ENCODE measurements at places on chromosomes 1 and 21.

- DNase-seq = no peak
These were observed 4.9 kb downstream of the AHDC1 start for GRCh38 chr1:27598902-27599528.

DNA sequence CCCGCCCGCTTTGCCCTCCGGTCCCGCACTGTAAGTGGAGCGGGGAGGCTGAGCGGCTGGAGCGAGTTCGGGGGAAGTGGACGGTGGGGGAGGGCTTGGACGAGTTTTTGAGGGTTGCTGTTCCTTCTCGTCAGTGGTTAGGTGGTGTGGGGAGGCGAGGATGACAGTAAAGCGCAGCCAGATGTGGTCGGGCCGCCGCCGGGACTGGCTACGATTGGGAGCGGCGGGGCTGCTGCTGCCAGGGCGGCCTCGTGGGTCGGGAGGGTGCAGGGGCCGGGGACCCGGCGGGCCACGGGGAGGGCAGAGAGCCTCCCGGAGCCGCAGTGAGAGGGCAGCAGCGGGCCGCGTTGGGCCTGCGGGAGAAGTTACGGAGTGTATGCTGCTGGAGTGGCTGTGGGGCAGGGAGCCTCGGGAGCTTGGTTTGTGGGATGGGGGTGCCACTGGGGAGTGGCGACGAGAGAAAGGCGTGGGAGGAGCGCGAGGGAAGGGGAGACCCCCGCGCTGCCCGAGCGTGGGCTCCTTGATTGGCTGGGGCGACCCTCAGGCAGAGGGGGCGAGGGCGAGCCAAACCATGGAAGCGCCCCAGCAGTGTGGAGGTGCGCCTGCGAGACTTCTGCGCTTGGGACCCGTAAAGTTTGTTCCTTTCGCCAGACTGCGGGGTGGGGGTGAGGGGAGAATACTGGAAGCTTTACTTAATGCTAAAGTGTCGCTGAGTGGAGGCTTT, 2.1 kb downstream of the ADGRL2 start:
- no peak for DNase-seq

GRCh38 chr1:35398739-35399138, 130.2 kb downstream of the ZMYM4 start:
- DNase-seq = no peak

DNA sequence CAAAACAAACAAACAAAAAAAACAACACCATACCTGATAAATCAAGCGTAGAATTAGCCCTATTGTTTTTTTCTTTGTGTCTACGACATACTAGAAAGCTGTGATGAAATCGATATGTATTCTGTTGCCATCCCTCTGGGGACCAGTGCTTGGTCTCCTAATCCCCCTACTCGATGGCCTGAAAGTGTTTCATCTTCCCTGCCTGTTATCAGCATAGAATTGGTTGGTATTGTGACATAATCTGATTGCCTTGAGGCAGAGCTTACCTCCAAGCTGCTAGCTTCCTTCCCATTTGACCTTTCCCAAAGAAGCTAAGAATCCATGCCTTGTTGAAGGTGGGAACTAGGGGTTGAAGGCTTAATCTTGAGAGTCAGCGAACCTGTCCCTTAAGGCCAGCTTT, 40.7 kb upstream of the PIGV start:
- no peak for DNase-seq

DNA sequence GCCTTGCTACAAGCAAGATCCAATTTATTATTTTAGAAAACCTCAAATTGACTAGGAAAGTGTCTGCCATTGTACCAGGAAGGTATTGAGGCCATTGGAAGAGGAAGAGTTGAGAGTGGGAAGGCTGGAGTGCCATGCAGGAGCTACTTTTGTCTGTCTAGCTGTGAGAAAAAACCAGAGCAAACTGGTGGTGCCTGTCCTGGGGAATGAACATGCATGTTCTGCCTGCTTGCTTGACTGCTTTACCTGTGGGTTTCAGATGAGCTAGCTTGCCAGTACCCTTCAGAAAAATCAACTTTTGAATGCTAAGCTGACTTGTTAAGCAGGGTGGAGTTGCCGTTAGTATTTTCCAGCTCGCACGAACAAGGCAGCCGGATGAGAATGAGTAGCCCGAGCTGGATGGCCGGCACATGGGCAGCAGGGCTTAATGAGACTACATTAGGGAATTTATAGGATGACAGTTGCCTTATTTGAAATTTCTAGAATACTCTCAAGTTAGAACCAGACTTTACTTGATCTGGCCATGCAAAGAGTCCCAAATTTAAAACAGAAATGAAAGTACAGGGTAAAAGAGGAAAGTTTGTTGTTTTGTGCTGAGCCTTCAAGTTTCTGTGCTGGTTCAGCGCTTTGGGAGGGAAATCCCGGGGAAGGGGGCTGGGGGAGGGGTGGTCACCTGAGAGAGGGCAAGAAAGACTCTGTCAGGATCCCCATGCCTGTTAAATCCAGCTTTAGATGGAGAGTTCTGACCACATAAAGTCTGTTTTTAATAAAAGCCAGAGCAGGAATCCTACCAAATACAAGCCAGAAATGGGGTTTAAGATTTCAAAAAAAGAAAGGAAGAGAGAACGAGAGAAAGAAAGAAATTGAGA, 29.6 kb upstream of the C1orf105 start:
- DNase-seq = no peak

DNA sequence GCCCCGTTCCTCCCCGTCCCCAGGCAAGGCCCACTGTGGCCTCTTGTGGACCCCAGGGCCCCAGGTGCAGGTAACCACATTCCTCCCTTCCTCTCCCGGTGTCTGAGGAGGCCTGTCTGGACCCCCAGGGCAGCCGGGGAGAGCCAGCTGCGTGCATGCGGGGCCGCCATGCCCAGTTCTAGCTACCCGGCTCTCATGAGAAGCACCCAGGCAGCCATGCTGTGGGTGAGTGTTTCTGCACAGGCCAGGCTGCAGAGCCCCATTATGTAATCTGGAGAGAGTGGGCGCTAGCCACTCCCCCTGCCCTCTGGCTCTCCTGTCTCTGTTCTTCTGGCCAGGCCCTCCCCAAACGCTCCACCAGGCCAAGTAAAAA, 18.4 kb upstream of the PLEKHG5 start:
- DNase-seq = no peak

GRCh38 chr1:21468599-21468998, 28.7 kb downstream of the NBPF3 start:
- DNase-seq = no peak

DNA sequence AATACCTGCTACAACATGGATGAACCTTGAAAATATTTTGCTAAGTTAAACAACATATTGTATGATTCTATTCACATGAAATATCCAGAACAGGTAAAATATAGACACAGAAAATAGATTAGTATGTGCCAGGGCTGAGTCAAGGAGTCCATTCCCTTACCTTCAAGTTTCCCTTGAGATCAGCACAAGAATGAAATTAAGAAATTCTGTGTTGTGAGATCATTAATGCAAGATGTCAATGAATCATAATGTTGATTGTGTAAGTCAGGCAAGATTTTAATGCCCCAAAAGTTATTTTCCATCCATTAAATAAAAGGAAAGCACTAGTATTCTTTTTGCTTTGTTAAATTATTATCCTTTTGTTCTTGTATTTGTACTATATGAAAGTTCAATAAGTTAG, 139.4 kb downstream of the MRPL39 start:
- DNase-seq = no peak

DNA sequence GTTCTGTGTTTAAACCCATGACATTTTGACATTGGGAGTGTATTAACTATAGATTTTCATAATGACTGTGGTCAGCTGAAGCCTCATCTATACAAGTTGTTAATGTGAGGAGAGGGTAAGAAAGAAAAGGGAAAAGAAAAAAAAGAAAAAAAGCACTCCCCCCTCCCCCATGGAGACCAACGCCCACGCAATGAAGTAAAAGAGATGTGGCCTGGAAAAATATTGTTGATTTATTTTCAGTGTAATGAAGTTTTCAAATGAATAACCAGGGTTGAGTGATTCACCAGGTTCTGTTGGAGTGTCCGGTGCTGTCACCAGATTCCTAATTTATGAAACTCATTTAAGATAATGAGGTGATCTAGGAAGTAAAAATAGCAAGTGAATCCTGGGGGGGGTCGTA, 4.7 kb downstream of the RNF220 start:
- no peak for DNase-seq

DNA sequence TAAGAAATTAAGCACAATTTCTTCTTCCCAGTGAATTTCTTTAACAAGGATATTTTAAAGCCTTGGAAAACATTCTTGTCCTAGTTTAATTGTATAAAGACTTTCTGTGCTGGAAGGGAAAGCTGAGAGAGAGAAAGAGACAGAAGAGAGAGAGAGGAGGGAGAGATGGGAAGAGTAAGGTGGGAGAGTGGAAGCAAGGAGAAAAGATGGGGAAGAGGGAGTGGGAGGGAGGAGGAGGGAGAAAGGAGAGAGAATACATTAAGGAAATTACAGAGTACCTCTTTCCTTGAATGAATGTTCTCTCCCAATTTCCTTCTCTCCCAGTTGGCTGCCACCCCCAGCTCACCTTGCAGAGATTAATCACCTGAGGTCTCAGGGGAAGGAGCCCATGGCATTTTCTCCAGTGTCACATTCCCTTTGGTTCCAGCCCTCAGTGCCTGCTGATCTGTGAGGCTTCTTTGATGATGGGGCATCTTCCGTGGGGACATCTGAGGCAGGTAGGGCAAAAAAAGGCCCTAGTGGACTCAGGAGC, 32.4 kb upstream of the KCNA10 start:
- DNase-seq = no peak

DNA sequence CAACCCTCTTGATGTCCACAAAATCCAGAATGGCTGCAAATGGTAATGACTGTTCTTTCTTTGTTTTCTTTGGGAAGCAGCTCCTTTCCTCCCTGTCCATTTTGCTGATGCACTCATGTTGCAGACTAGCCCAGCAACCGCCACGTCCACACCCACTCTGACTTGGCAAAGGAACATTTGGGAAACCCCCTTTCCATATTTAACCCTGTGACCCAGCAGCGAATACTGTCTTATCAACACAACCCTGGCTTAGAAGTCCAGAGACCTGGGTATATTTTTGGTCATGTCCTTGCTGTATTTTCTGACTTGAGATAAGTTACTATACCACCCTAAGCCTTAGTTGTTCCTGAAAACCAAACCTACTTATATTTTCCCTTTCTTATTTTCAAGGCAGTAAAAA, 18.1 kb upstream of the SHE start:
- DNase-seq = no peak

DNA sequence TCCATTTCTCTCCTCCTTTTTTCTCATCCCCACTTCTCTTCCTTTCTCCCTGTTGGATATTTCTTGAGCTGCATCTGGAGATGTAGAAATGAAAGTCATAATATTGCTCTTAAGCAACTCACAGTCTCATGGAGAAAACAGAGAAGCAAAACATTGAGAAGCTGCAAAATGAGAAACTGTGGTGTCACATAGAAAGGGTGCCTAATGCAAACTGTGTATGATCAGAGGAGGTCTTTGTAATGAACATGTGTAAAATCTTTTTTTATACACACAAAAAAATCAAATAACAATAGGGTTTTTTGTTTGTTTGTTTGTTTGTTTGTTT, 11.8 kb upstream of the SLAMF7 start:
- no peak for DNase-seq

GRCh38 chr1:107866870-107867269, 98.1 kb downstream of the VAV3 start:
- no peak for DNase-seq

GRCh38 chr1:34681480-34682451, 73.1 kb upstream of the GJB5 start:
- DNase-seq = no peak

- no peak for DNase-seq
These were observed 10.3 kb downstream of the KIAA0040 start for GRCh38 chr1:175182201-175182746.

DNA sequence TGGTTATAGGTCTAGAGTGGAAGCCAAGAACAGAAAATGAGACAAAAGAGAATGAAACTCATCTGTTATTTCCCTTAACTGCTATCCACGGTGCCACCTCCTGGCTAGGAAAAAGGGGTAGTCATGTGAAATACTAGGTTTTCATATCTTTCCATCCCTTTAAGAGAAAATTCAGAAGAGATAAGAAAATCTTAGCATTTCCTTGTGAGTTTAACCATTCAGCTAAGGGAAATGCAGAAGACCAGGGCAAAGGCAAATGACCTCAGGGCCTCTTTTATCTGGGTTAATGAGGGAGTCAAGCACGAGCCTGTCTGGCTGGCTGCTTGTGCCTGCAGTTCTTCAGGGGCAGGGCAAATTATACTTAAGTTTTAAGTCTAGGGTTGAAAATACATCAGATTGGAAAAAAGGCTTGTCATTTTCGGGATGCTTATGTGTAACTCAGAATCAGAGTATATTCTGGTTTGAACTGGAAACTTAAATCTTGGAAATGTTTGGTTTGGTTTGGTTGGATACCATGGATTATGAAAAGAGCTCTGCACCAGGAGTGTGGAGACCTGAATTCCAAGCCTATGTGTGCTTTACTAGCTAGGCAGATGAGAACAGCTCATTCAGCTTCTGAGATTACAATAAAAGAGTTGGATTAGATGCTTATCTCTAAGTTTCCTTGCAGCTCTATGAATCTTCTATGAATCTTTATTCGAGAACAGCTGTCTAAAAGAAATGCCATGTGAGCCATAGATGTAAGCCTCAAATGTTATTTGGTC, 19.9 kb downstream of the NIBAN1 start:
- no peak for DNase-seq

- no peak for DNase-seq
These were observed 14.1 kb downstream of the EPS15 start for GRCh38 chr1:51504806-51505525.

GRCh38 chr1:220326578-220326977, 54.3 kb upstream of the RAB3GAP2 start:
- no peak for DNase-seq

DNA sequence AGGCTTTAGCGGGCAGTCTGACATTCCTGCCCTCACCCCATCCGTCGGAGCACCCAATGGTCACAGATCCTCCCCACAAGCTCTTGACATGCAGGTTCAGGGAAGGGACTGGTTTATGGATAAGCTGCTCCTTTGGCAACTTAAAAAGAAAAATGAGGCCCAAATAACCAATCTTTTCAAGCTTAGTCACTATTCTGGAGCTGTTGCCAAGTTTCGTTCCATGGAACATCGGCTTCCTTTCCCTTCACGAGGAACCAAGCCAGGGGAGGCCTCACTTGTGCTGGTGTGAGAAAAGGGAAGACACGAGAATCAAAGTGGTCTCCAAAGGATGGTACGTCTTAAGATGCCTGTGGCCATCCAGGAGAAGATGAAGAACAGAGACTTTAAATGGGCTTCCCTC, 46.1 kb upstream of the LPAR3 start:
- DNase-seq = no peak

GRCh38 chr1:241985787-241986186, 13.1 kb downstream of the MAP1LC3C start:
- DNase-seq = no peak

DNA sequence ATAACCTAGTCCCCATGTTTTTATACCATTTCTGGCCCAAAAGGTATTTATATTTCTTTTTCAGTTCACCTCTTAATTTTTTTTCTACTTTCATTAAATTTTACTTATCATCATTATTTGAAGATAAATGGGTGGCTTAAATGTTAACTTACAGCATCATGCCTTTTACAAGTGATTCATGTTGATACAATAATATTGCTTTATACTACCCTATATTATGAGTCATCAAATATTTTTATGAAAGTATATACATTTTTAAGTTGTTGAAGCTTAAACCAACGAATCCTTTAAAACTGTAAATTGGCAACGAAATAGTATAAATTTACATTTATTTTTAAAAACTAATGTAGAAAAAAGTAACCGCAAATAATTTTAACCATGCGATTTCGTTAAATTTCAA, 207.9 kb downstream of the DPYD start:
- no peak for DNase-seq

- DNase-seq = no peak
These were observed 30.2 kb upstream of the CD1D start for GRCh38 chr1:158150523-158150922.
